ENCODE measurements at places on chromosomes 12 and 14. TPM values are rescaled to one million over a fixed set of nuclear protein-coding genes. Genes with fewer than 3 reads are reported as not detected.
A peak's percentile ranks its signal among the peaks of the same experiment; 100 is the strongest.

Gene AKAP5
- 2.8 TPM for total RNA-seq

DNA sequence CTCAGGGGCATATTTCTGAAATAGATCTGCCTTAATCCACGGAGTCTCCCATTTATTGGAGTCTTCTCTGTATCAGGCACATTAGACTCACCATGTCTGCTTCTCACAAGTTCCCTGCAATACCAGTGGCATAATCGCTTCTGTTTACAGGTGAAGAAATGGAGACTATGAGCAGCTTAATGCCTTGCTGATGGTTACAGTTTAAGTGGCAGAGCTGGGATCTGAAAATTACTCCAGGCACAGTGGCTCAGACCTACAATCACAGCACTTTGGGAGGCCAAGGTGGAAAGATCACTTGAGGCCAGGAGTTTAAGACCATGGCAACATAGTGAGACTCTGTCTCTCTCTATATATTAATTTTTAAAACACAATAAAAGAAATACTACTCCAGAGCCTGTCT lies 7.3 kb upstream of the RIC8B start:
- DNase-seq = no peak

GRCh38 chr12:7205091-7205490 lies 15.6 kb downstream of the PEX5 start:
- DNase-seq = no peak

DNA sequence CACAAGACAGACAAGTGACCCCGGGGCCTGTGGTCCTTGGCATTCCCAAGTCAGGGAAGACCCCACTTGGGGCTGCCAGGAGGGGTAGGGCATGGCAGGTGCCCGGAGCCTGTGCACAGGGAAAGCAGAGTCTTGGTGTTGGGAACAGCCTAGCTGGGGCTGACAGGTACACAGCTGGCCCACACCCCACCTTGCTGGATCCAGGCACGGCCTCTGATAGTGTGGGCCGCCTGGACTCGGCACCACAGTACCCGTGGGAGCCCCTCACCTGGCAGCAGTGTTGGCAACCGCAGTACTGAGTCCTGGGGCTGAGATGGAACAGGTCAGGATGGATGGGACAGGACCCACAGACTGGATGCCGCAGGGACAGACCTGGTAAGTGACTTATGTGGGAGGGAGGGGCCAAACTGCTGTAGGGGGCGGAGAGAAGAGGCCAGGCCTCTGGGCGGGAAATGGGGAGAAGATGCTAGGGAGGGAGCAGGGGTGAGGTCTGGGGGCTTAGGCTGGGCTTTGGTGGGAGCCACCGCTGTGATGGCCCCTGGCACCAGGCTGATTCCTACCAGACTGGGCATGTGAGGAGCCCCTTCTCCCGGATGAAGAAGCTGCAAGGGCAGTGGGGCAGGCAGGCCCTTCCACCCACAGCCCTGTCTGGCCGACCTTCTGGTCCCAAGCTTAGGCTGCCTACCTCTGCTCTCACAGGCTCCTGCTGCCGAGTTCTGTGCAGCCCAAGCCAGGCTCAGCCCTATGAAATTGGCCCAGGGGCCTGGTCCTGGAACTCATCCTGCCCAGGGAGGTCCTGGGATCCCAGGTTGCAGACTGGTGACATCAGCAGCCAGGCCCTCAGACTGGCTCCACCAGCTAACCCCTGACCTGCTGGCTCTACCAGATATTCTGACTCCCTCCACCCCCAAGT lies at the start of gene TGM1:
TGM1 (minus strand) TSS at position 357 of the 913 bp plus-strand sequence. CDS start 825 bp downstream, outside the sequence.
- DNase-seq = no peak

DNA sequence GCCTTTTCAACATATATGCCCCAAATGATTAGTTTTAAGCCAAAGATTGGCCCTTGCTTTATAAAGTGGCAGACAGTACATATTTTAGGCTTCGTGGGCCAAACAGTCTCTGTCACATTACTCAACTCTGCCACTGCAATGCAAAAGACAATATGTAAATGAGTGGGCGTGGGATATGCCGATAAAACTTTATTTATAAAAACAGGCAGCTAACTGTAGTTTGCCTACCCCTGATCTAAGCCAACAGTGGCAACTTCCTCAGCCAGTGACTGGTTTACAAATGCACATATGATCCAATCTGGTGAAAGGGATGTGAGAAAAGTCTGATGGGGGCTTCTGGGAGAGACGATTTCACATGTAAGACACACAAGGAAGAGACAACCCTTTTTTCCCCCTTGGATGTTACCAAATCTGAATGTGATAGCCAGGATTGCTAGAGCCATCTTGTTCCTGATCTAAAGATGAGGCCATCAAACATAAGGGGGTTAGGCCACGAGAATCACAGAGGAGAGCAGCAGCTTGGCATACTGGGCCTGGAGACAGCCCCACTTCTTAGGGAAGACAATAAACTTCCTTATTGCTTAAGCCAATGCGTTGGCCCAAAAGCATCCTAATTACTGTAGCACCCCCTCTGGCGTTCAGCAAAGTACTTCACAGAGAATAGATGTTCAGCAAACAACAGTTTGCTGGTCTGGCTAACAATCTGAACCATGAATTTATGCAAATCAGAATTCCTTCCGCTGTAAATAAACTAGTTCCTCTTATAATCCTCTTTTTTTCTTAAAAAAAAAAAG lies 75.2 kb upstream of the TMCC3 start:
- DNase-seq = peak; percentile 21

DNA sequence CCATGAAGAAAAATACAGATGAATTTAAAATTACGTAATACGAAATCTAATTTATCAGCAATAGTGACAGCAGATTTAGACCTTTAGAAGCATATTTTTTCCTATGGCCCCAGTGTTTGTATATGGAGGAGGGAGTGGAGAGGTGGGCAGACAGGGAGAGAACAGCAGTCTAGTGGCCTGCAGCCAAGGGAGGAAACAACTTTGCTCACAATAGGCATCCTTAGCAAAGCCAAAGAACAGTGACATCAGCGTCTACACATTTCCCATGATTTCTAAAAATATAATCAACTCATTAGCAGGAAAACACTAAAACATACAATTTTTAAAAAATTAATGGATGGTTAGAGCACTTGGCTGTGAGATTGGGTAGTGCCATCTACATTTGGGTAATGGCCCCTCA lies 622.6 kb upstream of the ATP2B1 start:
- no peak for DNase-seq

Gene GALNT8
- total RNA-seq = 7.2 TPM

DNA sequence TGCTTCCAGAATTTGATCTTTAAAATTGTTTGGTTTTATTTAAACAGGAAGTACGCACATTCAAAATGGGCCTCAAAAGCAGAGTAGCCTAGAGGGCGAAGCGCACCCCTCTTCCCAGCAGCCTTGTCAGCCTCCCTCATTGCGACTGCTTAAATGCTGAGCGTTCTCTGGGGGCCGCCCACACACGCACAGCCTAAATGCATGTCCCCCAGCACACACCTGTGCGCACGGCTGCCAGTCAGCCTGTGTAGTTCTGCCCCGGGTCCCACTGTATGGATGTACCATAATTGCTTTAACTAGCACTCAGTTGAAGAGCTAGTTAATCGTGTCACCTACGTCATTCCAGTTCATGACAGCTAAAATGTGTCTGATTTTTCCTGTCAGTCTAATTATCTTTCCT lies 79.3 kb downstream of the TESC start:
- no peak for DNase-seq

Gene HEBP1
- 62.7 TPM for total RNA-seq

DNA sequence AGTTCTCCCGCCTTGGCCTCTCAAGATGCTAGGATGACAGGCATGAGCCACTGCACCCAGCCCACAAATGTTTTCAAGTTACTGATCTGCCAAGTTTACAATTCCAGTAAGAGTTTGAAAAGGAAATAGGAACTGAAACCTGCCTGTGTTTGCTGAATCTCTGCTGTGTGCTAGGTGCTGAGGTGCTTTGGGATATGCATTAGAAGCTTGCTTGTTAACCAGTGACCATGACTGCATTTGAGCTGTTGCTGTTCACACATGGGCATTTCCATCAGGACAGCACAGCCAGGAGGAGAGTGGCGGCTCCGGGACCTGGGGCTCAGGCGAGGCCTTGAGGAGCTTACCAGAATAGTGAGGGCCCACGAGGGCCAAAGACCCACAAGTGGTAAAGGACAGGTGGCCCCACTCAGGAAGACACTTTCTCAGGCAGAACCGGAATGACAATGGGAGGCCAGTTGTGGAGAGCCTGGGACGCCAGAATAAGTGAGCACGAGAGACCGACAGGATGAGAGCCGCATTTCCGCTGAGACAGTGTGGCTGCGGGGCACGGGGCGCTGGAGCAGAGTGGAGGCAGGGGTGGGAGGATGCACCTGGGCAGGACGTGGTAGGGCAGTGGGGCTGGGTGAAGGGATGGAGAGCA lies 54.5 kb upstream of the MMP17 start:
- peak; percentile 43 for DNase-seq

Gene RNU4-1
- 2,477 TPM for total RNA-seq

DNA sequence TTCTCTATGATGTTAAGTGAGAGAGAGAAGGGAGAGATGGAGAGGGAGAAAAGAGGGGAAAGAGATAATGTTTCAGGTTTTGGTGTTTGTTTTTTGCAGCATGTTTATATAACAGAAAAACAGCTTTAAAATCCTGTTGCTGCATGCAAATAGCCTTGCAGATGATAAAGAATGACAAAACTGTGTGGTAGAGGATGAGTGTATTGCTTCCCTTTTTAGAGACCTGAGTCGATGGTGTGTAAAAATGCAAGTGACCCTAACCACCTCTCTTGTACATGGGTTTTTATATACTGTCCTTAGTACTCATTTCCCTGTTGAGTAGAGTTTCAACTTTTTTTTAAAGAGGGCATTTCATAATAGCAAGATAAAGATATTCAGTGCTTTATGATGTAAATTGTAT lies 249.1 kb downstream of the AKAP6 start:
- no peak for DNase-seq

GRCh38 chr14:52461721-52462120 lies 90.6 kb downstream of the TXNDC16 start:
- DNase-seq = no peak

GRCh38 chr14:50067723-50068495 lies 48.5 kb downstream of the VCPKMT start:
- DNase-seq = no peak

GRCh38 chr12:563787-564298 lies 99.4 kb downstream of the NINJ2 start:
- no peak for DNase-seq

- DNase-seq = no peak
These were observed 57.4 kb downstream of the FOXN3 start for GRCh38 chr14:89359477-89360222.

Gene ARHGEF25
- 11.9 TPM for total RNA-seq

GRCh38 chr12:130070126-130070611 lies 92.1 kb upstream of the FZD10 start:
- no peak for DNase-seq

Gene ZDHHC22
- 38.6 TPM for total RNA-seq

DNA sequence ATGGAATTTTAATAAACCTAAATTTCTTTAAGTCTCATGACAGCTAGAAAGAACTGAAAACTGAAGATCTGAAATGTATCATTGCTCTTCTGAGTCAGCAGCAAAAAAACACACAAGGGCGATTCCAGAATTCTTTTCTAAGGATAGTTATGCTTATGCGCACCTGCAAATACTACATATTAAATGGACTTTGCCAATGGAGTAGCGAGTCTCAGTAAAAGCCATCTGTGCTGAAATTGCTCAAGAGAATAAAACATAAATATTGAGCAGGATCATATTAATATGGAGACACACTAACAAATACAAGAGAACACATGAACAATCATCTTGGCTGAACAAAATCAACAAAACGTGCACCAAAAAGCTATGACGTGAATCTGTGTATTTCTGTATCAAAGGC lies 73.7 kb downstream of the CPNE8 start:
- DNase-seq = no peak

Gene CLEC4D
- not detected for total RNA-seq

Gene EML1
- total RNA-seq = 16.1 TPM

- DNase-seq = no peak
These were observed 32.2 kb downstream of the SUSD6 start for GRCh38 chr14:69643430-69644200.

Gene PARP2
- 36.8 TPM for total RNA-seq

Gene PRKD1
- total RNA-seq = 5.8 TPM

GRCh38 chr12:116538076-116538591 lies 21.0 kb upstream of the MAP1LC3B2 start:
- no peak for DNase-seq

GRCh38 chr14:106879241-106879640 lies 1352.9 kb downstream of the TMEM121 start:
- DNase-seq = no peak

Gene GLIPR1L1
- 0.69 TPM for total RNA-seq

DNA sequence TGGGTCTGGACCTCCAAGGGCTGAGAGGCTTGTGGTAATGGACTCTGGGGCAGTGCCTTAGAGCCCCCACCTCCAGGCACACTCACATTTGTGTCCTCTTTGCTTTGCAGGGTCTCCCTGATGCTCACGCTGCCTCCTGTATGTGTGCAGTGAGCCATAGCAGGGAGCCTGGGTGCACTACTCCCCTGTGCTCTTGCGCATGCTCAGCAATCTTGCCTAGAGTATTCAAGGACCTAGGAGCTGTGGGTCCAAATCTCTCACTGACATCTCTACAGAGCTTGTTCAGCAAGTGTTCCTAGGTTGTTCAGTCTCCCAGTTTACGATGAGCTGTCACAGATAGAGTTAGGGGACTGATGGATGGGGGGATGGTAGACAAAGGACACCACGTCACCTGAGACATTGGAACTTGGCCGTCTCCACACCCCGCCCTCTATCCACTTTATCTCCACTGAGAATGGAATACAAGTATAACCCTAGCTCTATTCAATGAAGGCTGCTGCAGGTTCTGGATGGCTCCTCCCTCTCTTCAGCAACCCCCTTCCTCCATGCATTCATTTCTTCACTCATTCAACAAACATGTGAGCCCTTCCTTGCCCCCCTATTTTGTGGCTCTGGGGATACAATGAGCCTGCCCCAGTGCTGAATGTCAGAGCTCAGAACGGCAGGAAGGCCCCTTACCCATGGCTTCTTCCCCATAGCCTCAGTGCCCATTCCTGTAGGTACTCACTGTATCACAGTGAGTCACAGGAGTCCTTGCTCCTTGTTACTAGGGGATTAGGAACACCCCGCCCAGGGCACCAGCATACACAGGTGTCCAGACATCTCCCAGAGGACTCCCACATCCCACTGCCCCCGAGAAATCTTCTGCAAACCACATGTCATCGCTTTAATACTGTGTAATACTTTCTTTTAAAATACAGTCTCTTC lies 31.2 kb downstream of the FIGNL2 start:
- DNase-seq = no peak

- DNase-seq = peak; percentile 11
These were observed 48.7 kb downstream of the BEGAIN start for GRCh38 chr14:100538351-100539002.

GRCh38 chr14:102323102-102323501 lies 3.6 kb downstream of the ZNF839 start:
- DNase-seq = peak; percentile 52

Measured in WTC11 (cell line).